Activated CD4-positive, alpha-beta memory T cell treated with anti-CD3 and anti-CD28 coated beads, Interleukin-2, amount 10 ng/mL, durations not matched to agents 7 days and 5 days (primary cell): ENCODE measurements at places on chromosomes 7 and 10.
A peak's percentile ranks its signal among the peaks of the same experiment; 100 is the strongest.

DNA sequence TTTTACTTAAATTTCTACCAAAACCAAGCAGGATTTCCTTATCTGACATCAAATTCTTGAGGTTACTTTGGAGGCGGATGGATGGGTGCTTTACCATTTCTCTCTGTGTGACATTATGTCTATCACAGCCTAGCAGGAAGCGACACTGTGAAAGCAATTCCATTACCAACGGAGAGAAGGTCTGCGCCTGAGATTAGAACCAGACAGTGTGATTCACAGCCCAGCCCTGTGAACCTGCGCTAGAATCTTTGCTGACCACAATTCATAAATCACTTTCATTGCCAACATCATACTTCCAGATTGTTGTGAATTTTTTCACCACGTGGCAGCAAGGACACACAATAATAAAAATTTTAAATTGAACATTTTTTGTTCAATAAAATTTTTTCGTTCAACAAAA lies 126.5 kb downstream of the CUBN start:
- H3K36me3 ChIP-seq = no peaks in the 10 kb centered on the region
- H3K27ac ChIP-seq = peak overlapping the region; percentile 36

GRCh38 chr10:8946451-8946850 lies 892.0 kb downstream of the GATA3 start:
- H3K4me3 ChIP-seq = no peak overlapping the region
- no peaks in the 10 kb centered on the region for H3K36me3 ChIP-seq
- no peaks in the 10 kb centered on the region for H3K4me1 ChIP-seq
- no peak overlapping the region for H3K27ac ChIP-seq

DNA sequence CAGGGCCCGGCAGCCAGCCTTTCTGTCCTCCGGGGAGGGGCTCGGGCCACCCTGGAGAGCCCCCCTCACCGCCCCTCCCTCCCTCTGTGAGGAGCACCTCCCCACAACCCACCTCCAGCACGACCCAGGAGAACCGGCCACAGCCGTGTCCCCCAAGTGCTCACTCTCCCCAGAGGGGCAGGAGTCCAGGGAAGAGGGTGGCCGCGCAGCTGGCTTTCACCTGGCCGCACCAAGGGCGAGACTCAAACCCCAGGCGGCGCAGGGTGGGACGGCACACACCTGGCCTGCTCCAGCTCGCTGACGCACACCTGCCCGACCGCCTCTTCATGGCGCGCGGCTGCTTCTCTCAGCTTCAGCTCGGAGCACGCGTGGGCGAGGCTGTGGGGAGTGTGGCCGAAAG lies 73.4 kb downstream of the CFAP46 start:
- H3K27me3 ChIP-seq = peaks cover 2% of the 10 kb centered on the region
- no peak for DNase-seq
- no peaks in the 10 kb centered on the region for H3K4me1 ChIP-seq
- no peaks in the 10 kb centered on the region for H3K36me3 ChIP-seq

DNA sequence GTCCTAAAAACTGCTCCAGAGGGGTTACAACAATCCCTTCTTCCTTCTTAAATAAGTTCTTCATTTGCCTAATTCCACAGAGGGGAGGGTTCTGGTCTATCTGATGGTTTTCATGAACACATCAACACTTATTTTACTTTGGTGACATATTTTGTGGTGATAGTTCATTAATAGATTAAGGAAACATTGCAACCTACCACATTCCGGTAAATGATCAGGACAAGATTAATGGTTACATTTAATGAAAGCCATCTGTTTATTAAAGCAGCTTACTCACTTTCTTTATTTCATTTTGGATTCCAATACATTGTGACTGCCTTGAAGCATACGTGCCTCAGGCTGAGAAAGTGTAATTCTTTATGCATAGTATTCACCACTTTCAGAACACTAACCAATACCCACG lies 101.0 kb downstream of the SKIDA1 start:
- H3K36me3 ChIP-seq = no peaks in the 10 kb centered on the region
- no peaks in the 10 kb centered on the region for H3K27me3 ChIP-seq
- DNase-seq = no peak
- peaks cover 7% of the 10 kb centered on the region for H3K4me1 ChIP-seq
- H3K27ac ChIP-seq = no peak overlapping the region

DNA sequence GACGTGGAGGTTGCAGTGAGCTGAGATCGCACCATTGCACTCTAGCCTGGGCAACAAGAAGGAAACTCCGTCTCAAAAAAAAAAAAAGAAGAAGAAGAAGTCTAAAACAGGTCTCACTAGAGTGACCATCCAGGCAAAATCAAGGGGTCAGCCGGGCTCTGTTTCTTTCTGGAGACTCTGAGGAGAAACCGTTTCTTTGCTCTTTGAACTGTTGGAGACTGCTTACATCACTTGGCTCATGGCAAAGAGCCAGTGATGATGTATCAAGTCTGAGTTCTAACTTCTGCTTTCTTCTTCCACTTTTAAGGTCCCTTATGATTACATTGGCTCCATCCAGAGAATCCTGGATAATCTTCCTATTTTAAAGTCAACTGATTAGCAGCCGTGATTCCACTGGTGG lies 306.8 kb downstream of the WDR11 start:
- no peaks in the 10 kb centered on the region for H3K36me3 ChIP-seq
- H3K27ac ChIP-seq = no peak overlapping the region
- peaks cover 2% of the 10 kb centered on the region for H3K4me1 ChIP-seq
